Activated CD4-positive, alpha-beta T cell treated with anti-CD3 and anti-CD28 coated beads, Interleukin-2, amount 10 ng/mL, durations not matched to agents 7 days and 5 days (primary cell): ENCODE measurements at places on chromosomes 6 and 20. TPM values are rescaled to one million over a fixed set of nuclear protein-coding genes. Genes with fewer than 3 reads are reported as not detected.

- peaks cover 32% of the 10 kb centered on the region for H3K4me1 ChIP-seq
- H3K4me3 ChIP-seq, result no peak overlapping the region
- H3K27me3 ChIP-seq, result no peaks in the 10 kb centered on the region
- no peaks in the 10 kb centered on the region for H3K36me3 ChIP-seq
These were observed 79.7 kb upstream of the SYNDIG1 start for GRCh38 chr20:24389686-24390085.

- no peaks in the 10 kb centered on the region for H3K27me3 ChIP-seq
- H3K27ac ChIP-seq, result peak overlapping the region; percentile 12
- H3K4me1 ChIP-seq, result peaks cover 64% of the 10 kb centered on the region
- H3K4me3 ChIP-seq, result no peak overlapping the region
- peaks cover 43% of the 10 kb centered on the region for H3K36me3 ChIP-seq
These were observed 5.2 kb downstream of the STX11 start for GRCh38 chr6:144155529-144155928.

- no peaks in the 10 kb centered on the region for H3K4me1 ChIP-seq
- H3K27me3 ChIP-seq, result no peaks in the 10 kb centered on the region
- no peak overlapping the region for H3K4me3 ChIP-seq
- no peak overlapping the region for H3K27ac ChIP-seq
- no peak for DNase-seq
These were observed 147.9 kb upstream of the BTBD3 start for GRCh38 chr20:11769825-11770224.

GRCh38 chr6:104952911-104953399 lies 4.0 kb upstream of the LIN28B start:
- H3K27ac ChIP-seq, result no peak overlapping the region
- peaks cover 21% of the 10 kb centered on the region for H3K4me1 ChIP-seq
- peaks cover 5% of the 10 kb centered on the region for H3K36me3 ChIP-seq
- peaks cover 69% of the 10 kb centered on the region for H3K27me3 ChIP-seq

DNA sequence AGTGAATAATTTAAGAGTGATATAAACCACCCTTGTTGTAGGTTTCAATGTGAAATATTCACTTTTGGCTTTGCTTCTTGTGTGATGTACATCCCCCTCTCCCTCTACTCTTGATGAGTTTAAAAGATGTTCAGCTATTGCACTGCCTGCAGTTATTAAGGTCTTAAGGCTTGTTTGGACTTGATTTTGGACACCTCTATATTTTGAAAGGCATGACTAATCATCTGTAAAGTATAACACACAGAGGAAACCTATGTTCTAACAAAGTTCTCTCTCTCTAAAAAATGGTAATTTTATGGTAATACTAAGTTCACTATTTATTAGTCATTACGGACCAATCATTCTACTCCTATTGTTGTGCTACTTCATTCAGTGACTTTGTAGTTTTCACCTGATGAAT lies 1719.9 kb downstream of the GRIK2 start:
- H3K27ac ChIP-seq, result no peak overlapping the region
- DNase-seq, result no peak
- no peaks in the 10 kb centered on the region for H3K27me3 ChIP-seq
- H3K4me1 ChIP-seq, result no peaks in the 10 kb centered on the region
- no peak overlapping the region for H3K4me3 ChIP-seq

GRCh38 chr6:55902796-55903195 lies 27.4 kb upstream of the BMP5 start:
- no peaks in the 10 kb centered on the region for H3K27me3 ChIP-seq
- no peak for DNase-seq
- H3K4me1 ChIP-seq, result no peaks in the 10 kb centered on the region

- no peak overlapping the region for H3K27ac ChIP-seq
- H3K4me1 ChIP-seq, result peaks cover 7% of the 10 kb centered on the region
- peaks cover 1% of the 10 kb centered on the region for H3K36me3 ChIP-seq
- no peak for DNase-seq
These were observed 69.4 kb upstream of the CLDN20 start for GRCh38 chr6:155194399-155194798.

GRCh38 chr6:91575032-91575431 lies 988.2 kb upstream of the MAP3K7 start:
- H3K27me3 ChIP-seq, result no peaks in the 10 kb centered on the region
- no peak for DNase-seq
- H3K4me3 ChIP-seq, result no peak overlapping the region

DNA sequence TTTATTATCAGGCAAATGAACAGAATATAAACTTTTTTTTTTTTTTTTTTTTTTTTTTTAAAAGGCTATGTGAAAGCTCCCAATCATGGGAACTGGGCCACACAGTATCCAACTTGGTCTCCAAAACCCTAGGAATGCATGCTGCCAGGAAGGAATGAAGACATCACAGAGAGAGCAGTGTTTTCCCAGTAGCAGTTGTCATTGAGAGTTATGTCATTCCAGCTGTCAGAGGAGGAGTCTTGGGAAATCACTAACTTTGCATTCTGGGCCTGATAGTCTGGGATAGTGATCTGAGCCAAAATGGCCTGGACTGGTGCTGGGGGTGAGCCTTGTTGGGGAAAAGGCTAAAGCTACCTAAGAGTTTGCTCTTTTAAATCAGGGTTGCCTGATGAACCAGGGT lies 231.3 kb upstream of the MAP3K7 start:
- H3K4me1 ChIP-seq, result no peaks in the 10 kb centered on the region
- H3K4me3 ChIP-seq, result no peak overlapping the region
- H3K27me3 ChIP-seq, result peaks cover 5% of the 10 kb centered on the region
- no peaks in the 10 kb centered on the region for H3K36me3 ChIP-seq

DNA sequence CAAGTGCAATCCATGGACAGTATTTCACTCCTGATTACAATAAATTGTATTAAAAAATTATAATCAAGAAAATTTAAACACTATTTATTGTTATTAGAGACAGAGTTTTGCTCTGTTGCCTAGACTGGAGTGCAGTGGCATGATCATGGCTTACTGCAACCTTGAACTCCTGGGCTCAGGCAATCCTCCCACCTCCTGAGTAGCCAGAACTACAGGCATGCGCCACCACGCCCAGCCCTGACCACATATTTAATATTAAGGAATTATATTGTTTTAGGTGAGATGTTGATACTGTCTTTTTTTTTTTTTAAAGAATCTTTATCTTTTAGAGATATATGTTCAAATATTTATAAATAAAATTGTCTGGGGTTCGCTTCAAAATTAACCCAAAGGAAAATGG lies 14.6 kb downstream of the LCA5 start:
- H3K27me3 ChIP-seq, result no peaks in the 10 kb centered on the region
- H3K4me3 ChIP-seq, result no peak overlapping the region
- no peaks in the 10 kb centered on the region for H3K36me3 ChIP-seq
- no peak overlapping the region for H3K27ac ChIP-seq

- peak overlapping the region; percentile 22 for H3K27ac ChIP-seq
- peaks cover 68% of the 10 kb centered on the region for H3K4me1 ChIP-seq
- H3K36me3 ChIP-seq, result peaks cover 59% of the 10 kb centered on the region
- no peak for DNase-seq
- H3K27me3 ChIP-seq, result no peaks in the 10 kb centered on the region
These were observed 102.0 kb downstream of the HIVEP1 start for GRCh38 chr6:12114055-12114503.

DNA sequence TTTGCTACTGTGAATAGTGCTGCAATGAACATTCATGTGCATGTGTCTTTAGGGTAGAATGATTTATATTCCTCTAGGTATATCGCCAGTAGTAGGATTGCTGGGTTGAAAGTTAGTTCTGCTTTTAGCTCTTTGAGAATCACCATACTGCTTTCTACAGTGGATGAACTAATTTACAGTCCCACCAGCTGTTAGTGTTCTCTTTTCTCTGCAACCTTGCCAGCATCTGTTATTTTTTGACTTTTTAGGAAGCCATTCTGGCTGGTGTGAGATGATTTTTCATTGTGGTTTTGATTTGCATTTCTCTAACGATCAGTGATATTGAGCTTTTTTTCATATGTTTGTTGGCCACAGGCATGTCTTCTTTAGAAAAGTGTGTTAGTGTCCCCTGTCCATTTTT lies 40.0 kb downstream of the PLG start:
- H3K27me3 ChIP-seq, result peaks cover 11% of the 10 kb centered on the region
- H3K4me1 ChIP-seq, result no peaks in the 10 kb centered on the region
- H3K36me3 ChIP-seq, result no peaks in the 10 kb centered on the region
- no peak overlapping the region for H3K27ac ChIP-seq
- no peak for DNase-seq

GRCh38 chr6:144292372-144292771 lies 7.2 kb downstream of the UTRN start:
- DNase-seq, result no peak
- H3K27ac ChIP-seq, result no peak overlapping the region
- H3K27me3 ChIP-seq, result peaks cover 10% of the 10 kb centered on the region
- H3K4me1 ChIP-seq, result peaks cover 7% of the 10 kb centered on the region
- peaks cover 14% of the 10 kb centered on the region for H3K36me3 ChIP-seq

DNA sequence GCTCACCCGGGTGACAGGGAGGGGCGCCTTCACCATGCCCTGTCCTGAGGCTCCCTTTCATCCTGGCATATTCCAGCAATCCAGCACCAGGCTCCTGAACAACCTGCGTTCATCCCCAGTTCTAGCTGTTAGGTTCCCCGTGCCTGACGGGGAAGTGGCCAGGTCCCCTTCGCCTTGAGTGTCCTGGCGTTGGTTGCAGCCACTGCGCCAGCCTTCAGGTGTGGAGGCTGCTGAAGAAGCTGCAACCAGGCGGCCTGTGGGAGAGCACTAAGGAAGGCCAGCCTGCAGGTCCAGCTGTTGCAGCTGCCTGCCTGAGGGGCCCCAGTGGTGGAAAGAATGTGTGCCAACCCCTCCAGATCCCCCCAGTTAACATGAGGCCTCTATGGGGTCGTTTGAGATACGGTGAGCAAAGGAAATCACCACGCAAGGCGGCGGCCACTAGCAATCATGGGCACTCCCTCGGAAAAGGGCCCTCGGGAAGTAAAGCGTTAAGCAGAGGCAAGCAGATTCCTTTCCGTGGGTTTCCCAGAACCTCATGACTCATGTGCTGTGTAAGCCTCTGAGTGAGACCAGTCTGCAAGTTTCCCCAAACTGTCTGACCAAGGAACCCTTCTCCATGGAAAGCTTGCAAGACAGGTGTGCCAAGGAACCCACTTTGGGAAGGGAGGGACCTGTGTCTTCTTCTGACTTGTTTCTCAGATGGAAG lies 320.8 kb downstream of the TAF4 start:
- no peaks in the 10 kb centered on the region for H3K4me1 ChIP-seq
- H3K36me3 ChIP-seq, result no peaks in the 10 kb centered on the region
- no peaks in the 10 kb centered on the region for H3K27me3 ChIP-seq
- H3K4me3 ChIP-seq, result no peak overlapping the region
- no peak for DNase-seq

- H3K4me1 ChIP-seq, result no peaks in the 10 kb centered on the region
- no peaks in the 10 kb centered on the region for H3K36me3 ChIP-seq
- H3K27ac ChIP-seq, result no peak overlapping the region
- peaks cover 5% of the 10 kb centered on the region for H3K27me3 ChIP-seq
- H3K4me3 ChIP-seq, result no peak overlapping the region
These were observed 23.6 kb downstream of the STMND1 start for GRCh38 chr6:17125407-17125806.

GRCh38 chr6:140857739-140858380 lies 1274.9 kb upstream of the GJE1 start:
- no peaks in the 10 kb centered on the region for H3K4me1 ChIP-seq
- H3K4me3 ChIP-seq, result no peak overlapping the region
- H3K27ac ChIP-seq, result no peak overlapping the region

- no peak for DNase-seq
- peaks cover 22% of the 10 kb centered on the region for H3K4me1 ChIP-seq
- H3K4me3 ChIP-seq, result no peak overlapping the region
- H3K36me3 ChIP-seq, result peaks cover 2% of the 10 kb centered on the region
- peak overlapping the region; percentile 77 for H3K27ac ChIP-seq
These were observed 244.8 kb downstream of the FARS2 start for GRCh38 chr6:5506149-5506548.

GRCh38 chr20:61765081-61765870 lies 300.4 kb downstream of the TAF4 start:
- H3K36me3 ChIP-seq, result no peaks in the 10 kb centered on the region
- H3K4me1 ChIP-seq, result no peaks in the 10 kb centered on the region
- no peak overlapping the region for H3K27ac ChIP-seq

DNA sequence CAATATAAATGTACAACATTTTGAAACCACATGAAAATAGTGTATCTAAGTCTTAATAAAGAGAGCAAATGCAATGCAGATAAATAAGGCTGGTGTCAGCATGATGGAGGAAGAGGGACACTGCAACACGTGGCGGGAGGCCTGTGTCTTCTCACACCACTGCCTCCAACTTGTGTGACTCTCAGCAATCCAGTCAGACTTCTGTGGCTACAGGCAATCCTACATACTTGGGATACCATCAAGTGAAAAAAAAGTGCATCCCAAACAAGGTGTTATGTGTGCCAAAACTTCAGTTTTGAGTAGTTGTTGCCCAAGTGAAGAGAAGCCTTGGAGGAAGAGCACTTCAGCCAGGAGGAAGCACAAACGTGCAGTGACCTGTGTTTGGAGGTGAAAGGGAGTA lies 68.6 kb downstream of the PKIB start:
- H3K27ac ChIP-seq, result no peak overlapping the region
- no peak overlapping the region for H3K4me3 ChIP-seq
- no peaks in the 10 kb centered on the region for H3K4me1 ChIP-seq
- no peak for DNase-seq

GRCh38 chr20:42493001-42493400 lies 696.7 kb downstream of the PTPRT start:
- DNase-seq, result no peak
- H3K27ac ChIP-seq, result no peak overlapping the region
- H3K4me3 ChIP-seq, result no peak overlapping the region
- no peaks in the 10 kb centered on the region for H3K36me3 ChIP-seq
- H3K27me3 ChIP-seq, result no peaks in the 10 kb centered on the region

- no peaks in the 10 kb centered on the region for H3K36me3 ChIP-seq
- peak; percentile 70 for DNase-seq
- no peak overlapping the region for H3K4me3 ChIP-seq
- peaks cover 8% of the 10 kb centered on the region for H3K27me3 ChIP-seq
- peaks cover 34% of the 10 kb centered on the region for H3K4me1 ChIP-seq
These were observed 128.8 kb downstream of the SOBP start for GRCh38 chr6:107618672-107619071.

DNA sequence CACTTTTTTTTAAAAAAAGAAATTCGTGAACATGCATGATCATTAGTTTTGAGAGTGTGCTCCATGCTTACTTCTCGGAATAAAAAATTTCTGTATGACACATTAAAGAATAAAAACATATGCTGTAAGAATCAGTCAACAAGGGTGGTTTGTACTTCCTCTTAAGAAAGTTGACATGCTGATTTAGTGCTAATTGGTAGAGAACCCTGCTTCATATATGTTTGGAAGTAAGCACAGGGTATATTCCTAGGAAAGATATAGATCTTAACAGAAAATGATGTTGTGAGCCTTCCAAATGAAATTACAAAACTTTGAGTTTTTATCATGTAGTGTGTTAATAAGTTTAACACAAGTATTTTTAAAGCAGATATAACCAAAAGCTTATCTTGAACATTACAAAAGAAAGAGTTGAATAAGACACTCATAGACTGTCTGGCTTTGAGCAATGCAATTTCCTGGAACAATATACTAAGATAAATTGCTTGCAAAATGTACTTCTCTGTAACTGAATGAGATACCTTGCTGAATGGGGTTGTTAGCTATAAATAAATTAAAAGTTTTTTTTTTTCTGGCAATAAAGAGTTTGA lies 13.8 kb upstream of the VIP start:
- no peaks in the 10 kb centered on the region for H3K4me1 ChIP-seq
- no peaks in the 10 kb centered on the region for H3K27me3 ChIP-seq
- H3K4me3 ChIP-seq, result no peak overlapping the region
- DNase-seq, result no peak

Gene PRL
- total RNA-seq, result not detected

Gene BEND3
- total RNA-seq, result 2.7 TPM

Gene CSNK2A1
- total RNA-seq, result 111 TPM

Gene SIM1
- not detected for total RNA-seq

Gene MYB
- total RNA-seq, result 13.5 TPM

Gene KCNS1
- total RNA-seq, result not detected

Gene RNF144B
- 1.7 TPM for total RNA-seq

Gene PACRG
- not detected for total RNA-seq

Gene STMND1
- total RNA-seq, result not detected
